ENCODE measurements at places on chromosomes 4 and X.

- no peak for DNase-seq
Measured at GRCh38 chr4:120432301-120432860, 365.7 kb upstream of the MAD2L1 start.

- DNase-seq: no peak
Measured at GRCh38 chr4:151862766-151863165, 102.0 kb upstream of the GATB start.

- no peak for DNase-seq
Measured at GRCh38 chrX:48751343-48751742, 10.2 kb upstream of the GLOD5 start.

GRCh38 chr4:5746829-5747737 is 36.1 kb downstream of the EVC start:
- DNase-seq: no peak

GRCh38 chrX:46247456-46247855 is 297.8 kb downstream of the ZNF674 start:
- no peak for DNase-seq

DNA sequence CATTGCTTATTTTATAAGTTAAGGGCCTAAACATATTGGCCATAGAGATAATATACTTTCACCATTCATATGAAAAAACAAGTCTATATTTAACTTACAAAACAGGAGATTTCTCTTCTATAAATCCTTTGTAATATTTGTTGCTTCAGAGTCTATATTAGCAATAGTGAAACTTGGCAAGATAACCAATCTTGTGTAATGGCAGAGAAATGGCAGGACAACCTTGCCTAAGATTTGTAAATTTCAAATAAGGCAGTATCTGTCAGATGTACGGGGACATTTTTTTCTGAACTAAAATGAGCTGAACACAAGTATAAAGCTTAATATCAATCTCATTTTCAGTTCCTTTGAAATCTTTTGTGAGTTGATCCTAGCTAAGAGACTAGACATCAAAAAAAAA is 17.8 kb upstream of the CPEB2 start:
- no peak for DNase-seq

DNA sequence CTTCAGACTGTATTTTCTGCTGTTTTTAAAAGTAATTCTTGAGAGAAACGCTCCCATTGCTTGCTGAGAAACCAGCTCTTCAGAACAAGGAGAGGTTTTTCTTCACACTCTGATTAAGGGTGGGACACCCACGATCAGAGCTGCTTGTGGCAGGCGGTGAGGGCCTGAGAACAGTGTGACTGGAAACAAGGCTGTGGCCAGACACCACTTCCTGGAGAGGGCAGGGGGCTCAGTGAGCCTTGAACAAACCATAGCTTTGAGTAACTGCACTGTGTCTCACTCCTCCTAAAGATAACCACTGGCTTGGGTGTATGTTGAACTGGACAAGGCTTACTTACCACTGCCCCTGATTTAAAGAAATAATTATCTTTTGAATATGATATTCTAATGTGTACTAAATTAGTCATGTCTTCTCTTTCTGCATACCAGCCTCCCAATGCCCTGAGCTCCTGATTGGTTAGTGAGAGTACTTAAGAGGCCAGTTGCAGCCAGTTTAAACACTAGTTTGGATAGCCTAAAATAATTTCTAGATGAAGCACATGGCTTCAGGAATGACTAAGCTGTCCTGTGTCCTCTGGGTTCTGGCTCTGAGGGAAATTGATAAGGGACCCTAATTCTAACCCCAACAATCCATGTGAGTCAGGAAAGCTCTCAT is 3.7 kb upstream of the GPR82 start:
- no peak for DNase-seq

DNA sequence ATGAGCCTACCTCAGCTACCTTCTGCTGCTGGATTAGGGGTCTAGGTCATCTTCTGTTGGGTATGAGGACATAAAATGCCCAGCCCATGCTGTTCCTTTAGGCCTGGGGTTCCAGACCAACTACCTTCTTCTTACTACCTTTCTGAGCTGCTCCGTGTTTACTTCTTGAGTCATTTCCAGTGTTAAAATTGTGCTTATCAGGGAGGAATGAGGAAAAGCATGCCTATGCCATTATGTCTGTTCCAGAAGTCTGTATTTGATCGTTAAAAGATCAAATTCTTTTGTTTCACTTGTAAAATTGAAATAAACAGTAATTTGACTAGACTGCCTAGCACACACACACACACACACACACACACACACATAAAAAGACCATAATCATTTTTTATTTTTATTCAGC is 1912.7 kb upstream of the TENM3 start:
- DNase-seq: no peak

DNA sequence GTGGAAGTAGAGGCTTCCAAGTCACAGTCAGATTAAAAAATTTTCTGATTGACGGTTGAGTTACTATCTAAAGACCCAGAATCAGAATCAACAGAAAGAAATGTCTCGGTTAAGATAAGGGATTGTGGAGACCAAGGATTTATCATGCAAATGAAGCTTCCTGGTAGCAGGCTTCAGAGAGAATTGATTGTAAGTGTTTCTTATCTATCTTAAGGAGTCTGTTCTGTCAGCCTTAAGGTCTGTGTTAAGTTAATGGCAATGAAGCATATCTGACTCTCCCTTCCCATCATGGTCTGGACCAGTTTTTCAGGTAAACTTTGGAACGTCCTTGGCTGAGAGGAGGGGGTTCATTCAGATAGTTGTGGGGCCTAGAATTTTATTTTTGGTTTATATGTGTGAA is 780.2 kb downstream of the FAM133A start:
- DNase-seq: no peak

DNA sequence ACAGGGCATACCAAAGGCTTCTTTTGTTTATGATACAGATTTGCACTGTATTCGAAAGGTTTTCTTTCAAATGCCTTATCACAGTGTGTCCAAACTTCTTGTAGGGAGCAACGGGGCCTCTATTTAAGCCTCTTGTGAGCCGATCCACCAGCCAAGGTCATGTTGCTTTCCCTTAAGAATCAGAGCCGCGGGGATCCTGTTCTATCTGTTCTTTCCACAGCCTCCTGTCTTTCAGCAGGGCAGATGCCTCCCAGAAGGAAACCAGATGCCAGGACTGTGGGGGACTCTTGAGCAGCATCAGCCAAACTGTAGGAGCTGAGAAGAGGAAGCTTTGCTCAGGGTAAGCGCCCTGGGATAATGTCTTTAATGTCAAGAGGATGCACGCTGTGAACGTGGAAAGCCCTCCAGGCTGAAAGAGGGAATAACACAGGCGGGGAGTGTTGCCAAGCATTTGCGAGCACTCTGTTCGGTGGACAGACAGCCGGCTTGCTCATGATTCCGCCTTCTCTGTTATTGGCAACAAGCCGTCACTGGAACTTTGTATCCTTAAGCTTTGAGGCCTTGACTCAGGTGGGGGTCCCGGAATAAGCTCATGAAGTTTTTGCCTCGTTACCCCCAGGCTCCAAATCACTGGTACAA is 279.8 kb upstream of the FRG1 start:
- DNase-seq: no peak

GRCh38 chrX:70016513-70016912 is 33.2 kb downstream of the AWAT2 start:
- no peak for DNase-seq

GRCh38 chr4:123952530-123953274 is 556.1 kb downstream of the SPRY1 start:
- no peak for DNase-seq

DNA sequence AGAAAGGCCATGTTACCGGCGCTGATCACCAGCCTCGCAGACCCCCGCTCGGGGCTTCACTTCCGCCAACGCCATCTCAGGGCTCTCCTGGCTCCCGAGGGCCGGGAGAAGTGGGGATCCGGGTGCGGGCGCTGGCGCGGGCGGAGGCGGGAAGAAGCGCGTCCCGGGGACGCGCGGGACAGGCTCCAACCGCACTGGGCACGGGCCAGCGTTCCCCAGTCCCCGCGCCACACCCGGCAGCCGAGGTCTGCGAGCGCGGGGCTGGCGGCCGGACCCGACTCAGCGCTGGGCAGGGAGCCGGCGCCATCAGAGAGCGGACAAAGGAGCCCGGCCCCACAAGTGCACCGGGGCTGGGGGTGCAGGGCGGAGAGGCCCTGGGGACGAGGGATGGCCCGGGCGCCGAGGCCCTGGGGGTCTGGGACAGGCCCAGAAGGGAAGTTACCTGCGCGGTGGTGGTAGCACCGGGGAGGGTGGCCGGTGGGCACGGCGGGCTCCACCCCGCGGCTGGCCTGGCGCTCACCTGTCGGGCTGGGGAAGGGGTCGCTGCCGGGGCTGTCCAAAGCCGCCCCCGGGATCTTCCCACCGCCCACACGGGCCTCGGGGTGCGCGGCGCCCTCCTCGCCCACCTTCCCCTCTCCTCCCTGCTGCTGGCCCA is 449 bp downstream of the CTPS2 start:
- DNase-seq: peak; percentile 8

GRCh38 chr4:186536285-186536684 is 19.1 kb downstream of the MTNR1A start:
- DNase-seq: no peak

GRCh38 chrX:136779346-136779781 is 1.4 kb downstream of the ARHGEF6 start:
- DNase-seq: no peak

GRCh38 chr4:187258651-187259401 is 535.2 kb upstream of the FAT1 start:
- no peak for DNase-seq

DNA sequence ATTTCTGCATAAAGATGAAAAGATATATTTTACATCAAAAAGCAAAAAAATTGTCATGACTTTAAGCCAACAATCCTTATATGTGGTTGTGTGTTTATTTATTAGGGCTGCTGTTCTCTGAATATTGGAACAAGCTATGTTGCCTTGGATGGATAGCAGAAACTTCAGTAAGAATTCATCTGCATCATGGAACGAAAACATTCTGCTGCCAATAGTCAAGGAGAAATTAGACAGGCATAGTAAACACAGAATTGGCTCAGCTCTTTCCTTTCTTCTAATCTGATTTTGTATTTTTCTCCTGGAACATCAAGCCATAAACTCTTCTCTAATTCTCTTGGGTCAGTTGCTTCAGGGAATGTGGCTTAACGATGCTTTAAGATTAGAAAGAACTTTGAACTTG is 1257.0 kb downstream of the NLGN4X start:
- no peak for DNase-seq

DNA sequence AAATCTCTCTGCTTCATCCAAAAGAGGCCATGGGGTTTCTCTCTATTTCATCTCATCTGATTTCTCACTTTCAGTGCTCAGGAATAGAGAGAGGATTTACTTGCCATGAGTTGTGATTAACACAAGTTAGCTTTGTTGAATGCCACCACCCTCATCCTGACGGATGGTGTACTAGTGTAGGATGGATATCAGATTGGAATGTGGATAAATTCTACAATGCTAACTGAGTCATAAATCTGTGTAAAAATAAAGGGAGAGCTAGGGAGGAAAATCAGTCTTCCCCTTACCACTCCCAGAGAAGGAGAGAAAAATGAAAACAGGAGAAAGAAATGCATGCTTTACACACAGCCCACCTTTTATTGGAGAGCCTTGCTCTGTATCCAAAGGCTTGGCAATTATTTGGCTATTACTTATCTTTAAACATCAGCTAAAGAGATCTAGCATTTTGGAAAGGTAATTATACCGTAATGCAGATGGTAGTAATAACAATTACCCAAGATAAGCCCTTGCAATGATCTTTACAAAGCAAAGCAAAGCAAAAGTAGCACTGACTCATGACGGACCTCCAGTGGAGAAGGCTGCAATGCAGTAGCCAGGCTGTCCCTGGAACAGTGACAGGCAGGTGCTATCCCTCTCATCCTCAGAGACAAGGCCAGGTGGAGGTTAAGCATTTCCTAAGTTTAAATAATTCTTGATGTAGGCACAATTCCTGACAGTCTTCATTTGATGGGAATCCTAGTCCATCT is 306.3 kb upstream of the PPARGC1A start:
- peak; percentile 17 for DNase-seq

GRCh38 chr4:144090744-144091143 is 49.8 kb downstream of the GYPA start:
- no peak for DNase-seq

- no peak for DNase-seq
Measured at GRCh38 chrX:53547668-53548067, 113.5 kb upstream of the HSD17B10 start.

DNA sequence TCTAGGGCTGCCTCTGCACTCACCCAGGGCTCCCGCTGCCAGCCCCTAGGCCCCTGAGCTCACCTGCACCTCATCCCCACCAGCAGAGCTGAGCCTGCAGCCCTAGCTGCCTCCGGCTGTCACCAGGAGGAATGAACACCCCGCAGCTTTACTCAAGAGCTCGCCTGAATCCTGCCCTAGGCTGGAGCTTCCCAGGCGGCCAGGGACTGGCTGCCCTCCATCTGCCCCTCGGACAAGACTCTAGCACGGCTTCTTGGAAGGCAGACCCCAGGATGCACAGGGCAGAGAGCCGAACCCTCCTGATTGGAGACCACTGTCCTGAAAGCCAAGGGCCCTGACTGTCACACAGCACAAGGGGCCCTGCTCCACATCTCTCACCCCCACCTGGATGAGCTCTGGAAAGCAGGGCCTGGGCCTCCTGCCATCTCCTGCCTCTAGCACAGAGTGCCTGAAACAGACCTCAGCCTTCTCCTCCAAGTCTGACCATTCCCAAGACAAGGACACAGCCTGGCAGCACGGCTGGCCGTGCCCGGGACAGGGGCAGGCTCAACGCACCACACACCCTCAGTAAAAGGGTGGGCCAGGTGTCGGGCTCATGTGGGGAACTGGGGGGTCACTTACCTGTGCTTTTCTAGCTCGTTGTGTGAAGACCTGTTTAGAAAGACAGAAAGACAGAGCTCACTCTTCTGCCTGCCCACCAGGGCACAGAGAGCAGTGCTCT is 4.4 kb downstream of the MXD4 start:
- no peak for DNase-seq

DNA sequence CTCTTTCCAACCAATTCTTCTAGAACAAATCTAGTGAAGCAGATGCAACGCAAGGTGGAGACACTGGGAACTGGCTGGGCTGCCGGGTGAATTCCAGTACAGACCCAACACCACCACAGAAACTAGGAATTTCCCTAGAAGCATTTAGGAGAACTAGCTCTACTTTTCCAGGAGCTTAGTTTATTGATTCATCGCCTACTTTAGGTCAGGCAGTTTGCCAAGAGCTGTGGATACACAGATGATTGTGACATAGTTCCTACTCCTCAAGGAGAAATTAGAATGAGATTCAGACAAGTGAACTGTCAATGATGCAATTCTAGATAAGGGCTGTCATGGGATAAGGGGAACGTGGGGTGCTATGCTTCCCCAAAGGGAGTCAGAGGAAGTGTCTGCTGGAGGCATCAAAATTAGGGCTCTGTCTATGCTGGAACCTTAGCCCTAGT is 350.0 kb downstream of the CAMK2D start:
- no peak for DNase-seq

DNA sequence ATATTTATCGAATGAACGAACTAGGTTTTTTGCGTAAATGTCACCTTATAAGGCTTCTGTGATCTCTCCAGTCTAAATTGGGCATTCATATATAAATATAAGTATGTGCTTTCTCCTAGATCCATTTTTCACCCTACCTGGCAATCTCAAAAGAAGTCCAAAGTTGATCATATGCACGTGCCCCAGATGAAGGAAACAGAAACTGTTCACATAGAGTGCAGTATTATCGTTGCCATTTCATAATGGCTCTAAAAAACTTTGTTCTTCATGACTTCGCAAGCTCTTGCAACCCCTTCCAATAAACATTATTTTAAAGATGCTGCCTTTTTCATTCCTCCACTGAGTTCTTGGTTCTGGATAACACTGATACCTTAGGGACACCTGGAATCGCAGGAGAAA is 708 bp downstream of the INTS12 start:
- DNase-seq: no peak
